ENCODE measurements at places on chromosomes 13 and 19. TPM values are rescaled to one million over a fixed set of nuclear protein-coding genes. Genes with fewer than 3 reads are reported as not detected.

GRCh38 chr13:24688950-24689349 is 8.7 kb downstream of the ATP12A start:
- no peak for DNase-seq

DNA sequence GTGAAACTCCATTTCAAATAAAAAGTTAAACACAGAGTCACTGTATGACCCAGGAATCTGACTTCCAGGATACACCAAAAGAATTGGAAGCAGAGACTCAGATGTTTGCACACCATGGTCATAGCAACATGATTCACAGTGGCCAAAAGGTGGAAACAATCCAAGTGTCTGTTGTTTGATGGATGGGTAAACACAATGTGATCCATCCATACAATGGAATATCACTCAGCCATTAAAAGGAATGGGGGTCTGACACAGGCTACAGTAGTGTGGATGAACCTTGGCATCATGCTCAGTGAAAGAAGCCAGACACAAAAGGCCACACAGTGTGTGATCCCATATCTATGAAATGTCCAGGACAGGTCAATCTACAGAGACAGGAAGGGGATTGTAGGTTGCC is 174.3 kb downstream of the PTPRS start:
- DNase-seq: peak; percentile 70

Gene PPP1R13L
- 19.9 TPM for total RNA-seq

Gene ZNF442
- total RNA-seq: 2.4 TPM

DNA sequence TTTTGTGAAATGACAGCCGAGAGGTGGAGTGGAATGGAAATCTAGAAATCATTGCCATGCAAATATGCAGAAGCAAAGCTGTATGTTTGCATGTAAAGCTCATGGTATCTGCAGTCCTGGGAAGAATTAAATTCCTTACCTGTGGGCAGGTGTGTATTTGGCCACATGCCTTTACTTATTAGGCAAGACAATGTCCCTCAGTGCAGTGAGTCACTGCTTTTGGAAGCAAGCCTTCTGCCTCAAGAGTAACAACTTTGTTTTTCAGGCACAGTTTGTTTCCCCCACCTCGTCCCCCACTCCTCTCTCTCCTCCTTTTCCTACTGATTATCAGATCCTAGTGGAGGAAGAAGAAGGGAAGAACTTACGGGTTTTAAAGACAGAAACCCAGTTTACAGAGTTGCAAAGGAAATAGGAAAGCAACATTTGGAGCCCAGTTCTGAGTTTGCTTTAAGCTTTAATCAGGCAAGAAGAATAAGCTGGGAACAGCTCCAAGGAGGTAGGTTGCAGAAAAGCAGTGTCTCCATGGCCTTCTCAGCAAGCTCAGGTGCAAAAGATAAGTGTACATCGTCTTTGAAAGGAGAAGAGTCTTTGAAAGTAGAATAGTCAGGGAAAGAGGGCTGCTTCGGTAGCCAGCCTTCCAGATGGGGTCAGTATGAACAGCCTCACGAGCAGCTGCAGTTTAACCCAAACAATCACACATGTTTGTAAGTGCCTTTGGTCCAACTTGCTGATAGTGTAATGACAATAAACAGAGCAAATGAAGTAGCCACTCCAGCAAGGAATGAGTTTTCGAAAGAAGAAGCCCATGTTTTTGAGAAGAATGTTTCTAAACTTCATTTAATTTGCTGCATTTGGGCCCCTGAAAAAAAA is 190.1 kb downstream of the KLF5 start:
- no peak for DNase-seq

- DNase-seq: no peak
These were observed 64.8 kb upstream of the FLT1 start for GRCh38 chr13:28559636-28560259.

Gene ADGRE3
- total RNA-seq: not detected

GRCh38 chr19:48711106-48711662 is 8.3 kb downstream of the MAMSTR start:
- no peak for DNase-seq

DNA sequence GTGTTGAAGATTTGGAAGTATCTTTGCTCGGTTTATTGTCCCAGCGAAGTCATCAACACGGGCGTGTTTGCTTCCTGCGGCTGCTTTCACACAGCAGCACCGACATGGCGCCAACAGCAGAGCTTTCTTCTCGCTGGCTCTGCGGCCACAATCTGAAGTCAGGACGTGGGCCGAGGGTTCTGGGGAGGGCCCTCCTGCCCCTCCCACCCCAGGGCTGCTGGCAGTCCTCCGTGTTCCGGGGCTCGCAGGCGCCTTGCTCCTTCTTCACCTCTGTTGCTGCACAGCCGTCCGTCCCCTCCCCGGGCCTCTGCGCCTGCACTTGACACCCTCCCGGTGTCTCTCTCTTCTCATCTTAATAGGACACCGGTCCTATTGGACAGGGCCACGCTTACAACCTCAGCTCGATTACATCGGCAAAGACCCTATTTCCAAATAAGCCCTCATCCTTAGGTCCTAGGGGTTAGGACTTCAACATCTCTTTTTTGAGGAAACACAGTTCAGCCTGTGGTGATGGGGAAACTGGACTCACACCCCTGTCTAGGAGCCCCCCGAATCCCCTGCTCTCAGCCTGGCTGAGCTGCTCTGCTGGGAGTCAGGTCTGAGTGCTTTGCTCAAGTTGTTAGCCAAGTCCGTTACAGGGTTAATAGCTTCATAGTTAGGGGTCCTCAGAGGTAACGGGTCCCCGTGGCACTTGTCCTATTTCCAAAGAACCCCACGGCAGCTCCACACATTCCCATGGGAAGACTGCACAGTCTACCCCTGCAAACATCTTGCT is 2.7 kb upstream of the TEX29 start:
- no peak for DNase-seq

Gene DHDH
- total RNA-seq: 0.10 TPM

Gene LRG1
- 0.09 TPM for total RNA-seq

DNA sequence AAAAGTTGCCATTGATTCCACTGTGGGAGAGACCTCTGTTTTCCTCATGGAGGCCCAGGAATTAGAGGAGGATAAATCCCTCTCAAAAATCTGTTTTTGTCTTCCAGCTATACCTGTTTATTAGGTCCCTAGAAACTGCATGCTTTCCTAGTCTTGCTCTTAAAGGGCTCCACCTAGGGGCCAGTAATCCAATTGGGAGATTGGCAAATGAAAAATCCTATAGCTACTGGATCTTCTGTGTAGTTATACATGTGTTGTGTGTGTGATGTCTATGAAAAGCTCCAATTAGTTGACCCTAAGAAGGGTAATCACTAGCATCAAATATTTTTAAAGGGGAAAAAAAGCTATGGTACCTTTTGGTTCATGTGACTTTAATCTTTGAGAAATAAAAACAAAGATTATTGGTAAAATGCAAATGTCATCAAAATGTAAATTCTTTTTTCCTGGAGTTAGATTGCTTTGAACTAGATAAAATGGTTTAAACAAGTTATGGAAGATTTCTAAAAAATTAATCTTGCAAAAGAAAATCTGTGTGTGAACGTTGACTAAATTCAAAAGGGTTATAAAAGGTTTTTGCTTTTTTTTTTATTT is 63.4 kb upstream of the C1QTNF9B start:
- DNase-seq: peak; percentile 44

DNA sequence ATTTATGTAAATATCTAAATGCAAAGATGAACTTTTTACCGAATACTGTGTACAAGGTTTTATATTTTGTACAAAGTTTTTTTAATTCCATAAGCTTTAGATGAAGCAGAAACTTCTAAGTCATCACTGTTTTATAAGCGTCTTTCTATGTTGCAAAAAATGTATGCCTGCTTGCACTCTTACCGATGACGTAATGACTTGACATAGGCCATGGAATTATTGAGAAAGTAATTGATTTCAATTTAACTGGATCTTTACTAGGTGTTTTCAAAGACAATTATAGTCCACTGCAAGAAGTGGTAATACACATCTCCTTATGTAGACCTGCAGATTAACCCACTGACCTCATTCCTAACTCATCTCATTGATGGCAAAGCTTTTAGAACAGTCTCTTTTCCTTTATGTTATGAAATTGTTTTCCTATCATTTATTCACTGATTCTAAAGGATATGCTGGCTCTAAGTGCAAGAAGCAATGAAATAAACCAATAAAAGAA is 10.4 kb downstream of the DACH1 start:
- DNase-seq: no peak

GRCh38 chr13:23673867-23674605 is 103.8 kb downstream of the TNFRSF19 start:
- no peak for DNase-seq

- DNase-seq: no peak
These were observed 44.8 kb downstream of the RBM26 start for GRCh38 chr13:79361299-79361698.

GRCh38 chr19:40466219-40466984 is 399 bp upstream of the SPTBN4 start:
- DNase-seq: no peak

Gene ODAD3
- 1.5 TPM for total RNA-seq

DNA sequence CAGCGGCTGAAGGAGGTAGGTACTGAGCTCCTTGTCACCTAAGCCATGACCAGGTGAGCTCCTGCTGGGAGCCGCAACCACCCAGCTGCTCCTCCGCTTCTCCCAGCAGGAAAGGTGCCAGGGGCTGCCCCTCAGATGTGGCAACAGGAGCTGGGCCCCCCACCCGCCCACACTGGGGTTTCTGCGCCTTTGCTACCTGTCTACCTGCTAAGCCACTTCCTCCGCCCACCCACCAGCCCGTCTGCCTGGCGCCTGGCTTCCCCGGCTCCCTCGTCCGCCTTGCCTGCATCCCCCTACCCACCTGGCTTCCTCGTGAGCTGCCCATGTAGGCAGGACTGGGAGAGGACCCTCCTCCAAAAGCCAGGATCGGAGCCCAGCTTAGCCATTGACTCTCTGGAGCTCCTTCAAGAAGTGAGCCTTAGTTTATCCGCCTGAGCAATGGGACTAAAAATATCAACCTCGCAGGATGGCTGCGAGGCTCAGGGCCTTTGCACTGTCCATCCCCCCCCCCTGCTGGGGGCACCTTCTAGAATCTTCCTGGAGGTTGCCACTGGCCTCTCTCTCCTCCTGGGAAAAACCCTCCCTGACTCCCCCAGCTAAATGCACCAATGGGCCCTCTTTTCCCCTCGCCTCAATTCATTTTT is 55.8 kb upstream of the KLF2 start:
- no peak for DNase-seq

- DNase-seq: no peak
These were observed 15.2 kb upstream of the ERCC2 start for GRCh38 chr19:45385392-45386221.

GRCh38 chr13:83709426-83710132 is 172.7 kb downstream of the SLITRK1 start:
- DNase-seq: no peak

DNA sequence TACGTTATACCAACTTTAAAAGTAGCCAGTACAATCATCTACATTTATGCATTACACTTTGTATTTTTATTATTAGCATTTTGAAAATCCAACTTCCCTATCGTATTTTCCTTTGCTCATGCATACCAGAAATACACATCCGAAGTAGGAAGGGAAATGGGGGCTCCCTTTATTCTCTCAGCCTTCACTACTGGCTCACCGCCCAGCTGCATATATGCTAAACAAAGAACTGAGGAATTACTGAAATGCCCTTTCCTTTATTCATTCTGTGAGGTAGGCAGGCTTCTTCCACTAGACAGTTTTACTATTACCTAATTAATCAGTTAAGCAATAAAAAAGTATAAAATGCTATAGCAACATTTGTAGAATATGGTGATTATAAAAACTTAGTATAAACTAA is 291.6 kb downstream of the KLF12 start:
- no peak for DNase-seq

GRCh38 chr13:43786766-43787517 is at the start of gene ENOX1:
TSS of gene ENOX1 (minus strand) at chr13:43786972.
- DNase-seq: peak; percentile 23

GRCh38 chr13:54593504-54593903 is 1564.9 kb downstream of the OLFM4 start:
- no peak for DNase-seq

Gene CD22
- total RNA-seq: 3.4 TPM

Gene B3GNT3
- total RNA-seq: not detected

Gene DACH1
- total RNA-seq: not detected

DNA sequence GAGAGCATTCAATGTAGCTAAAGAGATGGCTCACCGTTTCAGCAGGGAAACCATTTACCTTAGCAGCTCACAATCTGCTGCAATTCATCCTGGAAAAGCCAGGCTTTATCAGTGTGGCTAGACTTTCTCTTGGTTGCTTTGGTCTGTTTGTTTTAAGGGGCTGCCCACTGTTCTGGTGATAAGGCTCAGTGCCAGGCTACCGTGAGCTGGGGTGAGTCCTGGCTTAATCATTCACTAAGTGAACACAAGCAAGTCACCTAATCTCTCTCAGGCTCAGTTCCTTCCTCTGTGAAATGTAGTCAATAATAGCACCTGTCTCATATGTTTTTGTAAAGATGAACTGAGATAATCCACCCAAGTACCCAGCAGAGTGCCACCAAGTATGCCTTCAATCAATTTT is 229.0 kb downstream of the TEX29 start:
- no peak for DNase-seq

DNA sequence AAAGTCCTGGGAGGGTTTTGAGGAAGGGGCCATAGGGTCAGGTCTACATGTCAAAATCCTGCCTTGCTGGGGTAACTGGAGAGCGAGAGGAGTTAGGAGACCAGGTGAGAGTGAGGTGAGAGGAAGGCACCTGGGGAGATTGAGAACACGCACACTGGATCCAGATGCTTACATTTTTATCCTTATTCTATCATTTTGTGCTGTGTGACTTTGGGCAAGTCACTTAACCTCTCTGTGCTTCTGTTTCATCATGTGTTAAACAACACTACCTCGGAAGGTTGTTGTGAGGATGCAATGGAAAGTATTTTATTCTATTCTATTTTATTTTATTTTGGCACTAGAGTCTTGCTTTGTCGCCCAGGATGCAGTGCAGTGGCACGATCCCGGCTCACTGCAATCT is 3.5 kb downstream of the C19orf81 start:
- DNase-seq: no peak

DNA sequence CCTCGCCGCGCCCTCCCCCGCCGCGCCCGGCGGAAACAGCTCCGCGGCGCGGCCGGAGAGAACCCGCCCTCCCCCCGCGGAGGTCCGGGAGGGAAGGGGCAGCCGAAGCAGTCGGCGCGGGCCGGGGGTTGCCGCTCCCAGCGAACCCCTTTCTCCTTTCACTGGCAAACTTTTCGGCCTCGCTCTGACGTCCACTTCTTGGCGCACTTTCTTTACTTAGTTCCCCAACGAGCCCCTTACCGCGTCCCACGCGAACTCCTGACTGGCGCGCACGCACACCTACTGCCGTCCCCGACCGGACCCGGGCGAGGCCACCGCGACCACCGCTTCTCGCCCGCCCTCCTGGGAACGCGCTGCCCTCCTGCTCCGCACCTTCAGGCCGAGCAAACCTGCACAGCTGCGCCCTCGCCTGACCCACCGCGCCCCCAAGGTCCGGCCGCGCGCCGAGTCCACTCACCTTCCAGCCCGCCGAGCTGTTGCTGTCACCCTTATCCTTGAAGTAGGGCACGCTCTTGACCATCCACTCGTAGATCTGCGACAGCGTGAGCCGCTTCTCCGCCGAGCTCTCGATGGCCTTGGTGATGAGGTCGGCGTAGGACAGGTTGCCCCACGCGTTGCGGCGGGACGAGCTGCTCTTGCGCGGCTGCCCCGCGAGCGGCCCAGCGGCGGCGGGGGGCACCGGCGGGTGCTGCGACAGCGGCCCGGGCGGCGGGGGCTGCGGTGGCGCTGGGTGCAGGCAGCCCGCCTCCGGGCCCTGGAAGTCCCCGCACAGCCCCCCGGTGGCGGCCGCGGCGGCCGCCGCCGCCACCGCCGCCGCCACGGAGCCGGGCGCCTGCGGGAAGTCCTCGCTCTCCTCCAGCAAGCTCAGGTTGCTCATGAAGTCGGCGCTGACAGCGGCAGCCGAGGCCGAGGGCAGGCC is 1.1 kb downstream of the FOXO1 start:
- DNase-seq: no peak

Gene CD209
- total RNA-seq: not detected
